Activated T-cell treated with anti-CD3 and anti-CD28 coated beads for 1 hour (primary cell): ENCODE measurements at places on chromosomes 2 and 18.

GRCh38 chr2:78029392-78029995 lies 507.3 kb upstream of the LRRTM4 start:
- no peak for DNase-seq

DNA sequence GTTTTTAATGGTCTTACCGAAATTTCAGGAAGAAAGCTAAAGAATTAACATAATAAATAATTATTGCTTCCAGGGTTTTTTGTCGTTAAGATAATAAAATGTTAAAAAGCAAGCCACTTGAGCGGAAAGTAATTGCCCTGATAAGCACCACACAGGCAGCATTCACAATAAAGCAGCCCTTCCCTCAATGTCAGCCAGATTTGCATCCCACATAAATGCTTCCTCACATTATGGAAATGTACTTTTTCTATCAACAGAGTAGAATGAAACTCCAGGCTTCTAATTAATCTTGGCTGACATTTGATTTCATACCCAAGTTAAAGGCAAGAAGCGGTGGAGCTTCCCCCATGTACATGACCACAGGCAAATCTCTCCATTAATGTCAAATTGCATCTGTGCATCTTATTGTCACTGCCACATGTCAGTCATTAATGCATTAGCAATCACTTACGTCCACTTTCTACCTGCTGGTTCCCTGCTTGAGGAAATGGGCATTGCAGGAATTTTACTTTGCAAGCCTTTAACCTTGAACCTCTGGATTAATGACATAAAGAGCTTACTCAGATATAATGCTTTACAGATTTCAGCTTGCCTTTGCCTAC lies 26.2 kb downstream of the PTPRM start:
- DNase-seq = no peak

GRCh38 chr2:162107361-162107901 lies 33.4 kb upstream of the DPP4 start:
- no peak for DNase-seq

GRCh38 chr2:131077966-131078365 lies 15.3 kb downstream of the FAM168B start:
- DNase-seq = no peak

GRCh38 chr2:134386310-134386709 lies 132.4 kb downstream of the MGAT5 start:
- DNase-seq = no peak

DNA sequence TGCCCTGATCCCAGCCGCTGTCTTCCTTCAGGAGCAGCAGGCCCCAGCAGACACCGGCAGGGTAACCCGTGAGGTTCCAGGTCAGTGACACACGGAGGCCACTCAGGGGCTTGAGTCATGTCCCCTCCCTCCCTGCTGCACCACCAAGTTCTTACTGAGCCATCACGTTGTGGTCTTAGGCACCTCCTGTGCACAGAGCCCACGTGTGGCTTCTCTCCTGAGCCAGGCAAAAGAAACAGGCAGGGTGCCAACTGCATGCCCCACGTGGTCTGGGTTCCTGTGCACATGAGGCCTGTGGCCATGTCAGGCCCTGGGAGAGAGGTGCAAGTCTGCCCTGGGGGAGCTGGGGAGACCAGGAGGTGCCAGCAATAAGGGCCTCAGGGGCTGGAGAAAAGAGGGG lies 264.8 kb downstream of the KLHL29 start:
- DNase-seq = no peak

DNA sequence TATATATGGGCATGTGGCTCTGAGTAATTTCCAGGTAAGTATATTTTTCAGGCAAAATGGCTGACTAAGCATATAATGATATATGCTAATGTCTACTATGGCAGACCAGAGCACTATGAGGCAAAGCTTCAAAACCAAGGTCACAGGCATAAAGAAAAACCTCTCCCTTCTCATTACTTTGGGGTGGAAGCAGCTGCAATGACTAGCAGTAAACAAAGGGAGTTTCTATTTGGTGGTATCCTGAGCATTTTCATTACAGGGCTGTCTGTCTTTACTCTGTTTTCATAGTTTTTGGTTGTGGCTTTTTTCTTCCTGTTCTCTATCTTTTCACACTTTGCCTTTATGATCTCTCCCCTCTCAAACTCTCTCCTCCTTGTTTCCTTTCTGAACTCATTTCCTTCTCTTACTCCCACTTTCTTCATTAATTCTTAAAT lies 15.6 kb downstream of the PDE6D start:
- no peak for DNase-seq

DNA sequence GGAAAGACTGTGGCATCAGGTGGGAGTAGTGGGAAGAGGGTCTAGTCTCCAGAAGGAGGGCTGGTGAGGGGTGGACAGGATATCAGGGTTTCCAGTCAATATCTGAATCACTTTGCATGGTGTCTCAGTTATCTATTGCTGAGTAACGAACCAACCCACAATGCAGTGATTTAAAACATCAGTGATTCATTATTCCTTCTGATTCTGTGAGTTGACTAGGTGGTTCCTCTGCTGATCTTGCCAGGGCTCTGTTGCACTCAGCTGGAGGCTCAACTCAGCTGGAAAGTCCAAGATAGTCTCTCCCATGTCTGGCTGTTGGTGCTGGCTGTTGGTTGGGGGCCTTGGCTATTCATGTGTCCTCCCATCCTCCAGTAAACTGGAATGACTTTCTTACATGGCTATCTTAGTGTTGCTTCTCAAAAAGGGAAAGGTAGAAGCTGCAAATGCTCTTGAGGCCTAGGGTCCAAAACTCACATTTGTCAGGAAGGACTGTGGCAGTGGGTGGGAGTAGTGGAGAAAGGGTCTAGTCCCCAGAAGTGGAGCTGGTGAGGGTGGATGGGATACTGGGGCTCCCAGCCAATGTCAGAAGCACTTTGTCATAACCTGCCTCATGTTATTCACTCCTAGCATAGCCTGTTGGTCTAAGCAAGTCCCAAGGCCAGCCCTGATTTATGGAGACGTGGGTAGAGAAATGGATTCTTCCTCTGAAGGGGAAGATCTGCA lies 13.9 kb downstream of the IL1F10 start:
- no peak for DNase-seq

DNA sequence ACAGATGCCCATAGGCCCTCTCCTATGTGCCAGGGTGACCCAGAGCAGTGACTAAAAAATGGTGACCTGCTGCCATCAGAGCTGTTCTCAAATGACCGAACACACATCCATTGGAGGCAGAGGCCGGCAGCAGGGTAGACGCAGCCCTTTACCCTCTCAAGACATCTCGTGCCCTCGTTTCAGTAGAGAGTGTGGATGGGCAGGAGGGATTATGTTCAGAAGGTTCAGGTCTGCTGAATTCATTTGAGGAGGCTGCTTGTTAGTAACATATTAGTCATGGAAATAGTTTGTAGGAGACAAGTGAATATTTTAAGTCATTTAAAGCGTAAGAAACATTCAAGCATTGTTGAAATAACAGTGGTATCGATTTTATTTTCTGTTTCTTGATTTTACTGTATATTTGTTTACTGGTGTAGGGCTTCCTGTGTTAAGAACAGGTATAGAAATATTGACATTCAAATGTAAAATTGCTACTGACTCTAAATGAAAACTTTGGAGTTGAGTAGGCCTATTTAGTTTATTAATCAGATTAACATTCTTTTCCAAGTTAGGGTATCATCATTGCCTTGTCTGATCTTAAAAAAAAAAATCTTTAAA lies 82.6 kb downstream of the ZNF532 start:
- DNase-seq = no peak

DNA sequence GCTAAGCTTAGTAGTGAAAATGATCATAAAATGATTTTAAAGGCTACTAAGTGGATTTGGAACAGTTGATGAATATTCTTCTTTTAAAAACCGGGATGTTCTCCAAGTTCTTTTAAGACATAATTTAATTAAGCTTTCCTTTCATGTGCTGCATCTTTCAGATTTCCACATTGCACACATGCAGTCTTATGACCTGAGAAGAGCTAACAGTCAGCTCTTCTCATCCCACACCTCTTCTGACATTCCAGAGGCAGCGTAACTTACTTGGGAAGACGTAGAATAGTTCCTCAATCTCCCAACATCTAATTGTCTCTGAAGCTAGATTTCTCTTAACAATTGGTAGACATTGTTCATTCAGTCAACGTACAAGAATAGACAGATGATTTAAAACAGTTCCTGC lies 181.8 kb downstream of the SP3 start:
- no peak for DNase-seq

DNA sequence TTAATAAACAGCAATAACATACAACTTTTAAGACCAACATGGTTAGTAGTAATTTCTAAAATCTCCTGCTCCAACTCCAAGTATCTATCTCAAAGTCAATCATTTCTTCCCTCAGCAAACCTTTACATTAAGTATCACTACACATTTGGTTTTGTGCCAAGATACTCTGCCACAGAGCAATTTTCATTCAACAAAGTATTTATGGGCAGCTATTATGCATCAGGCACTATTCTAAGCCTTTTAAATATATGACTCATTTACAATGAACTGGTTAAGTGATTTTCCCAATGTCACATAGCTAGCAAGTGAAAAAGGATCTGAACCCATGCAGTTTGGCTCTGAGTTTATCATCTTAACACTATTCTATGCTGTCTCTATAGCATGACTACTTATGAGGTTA lies 264.3 kb downstream of the NOL4 start:
- DNase-seq = no peak

DNA sequence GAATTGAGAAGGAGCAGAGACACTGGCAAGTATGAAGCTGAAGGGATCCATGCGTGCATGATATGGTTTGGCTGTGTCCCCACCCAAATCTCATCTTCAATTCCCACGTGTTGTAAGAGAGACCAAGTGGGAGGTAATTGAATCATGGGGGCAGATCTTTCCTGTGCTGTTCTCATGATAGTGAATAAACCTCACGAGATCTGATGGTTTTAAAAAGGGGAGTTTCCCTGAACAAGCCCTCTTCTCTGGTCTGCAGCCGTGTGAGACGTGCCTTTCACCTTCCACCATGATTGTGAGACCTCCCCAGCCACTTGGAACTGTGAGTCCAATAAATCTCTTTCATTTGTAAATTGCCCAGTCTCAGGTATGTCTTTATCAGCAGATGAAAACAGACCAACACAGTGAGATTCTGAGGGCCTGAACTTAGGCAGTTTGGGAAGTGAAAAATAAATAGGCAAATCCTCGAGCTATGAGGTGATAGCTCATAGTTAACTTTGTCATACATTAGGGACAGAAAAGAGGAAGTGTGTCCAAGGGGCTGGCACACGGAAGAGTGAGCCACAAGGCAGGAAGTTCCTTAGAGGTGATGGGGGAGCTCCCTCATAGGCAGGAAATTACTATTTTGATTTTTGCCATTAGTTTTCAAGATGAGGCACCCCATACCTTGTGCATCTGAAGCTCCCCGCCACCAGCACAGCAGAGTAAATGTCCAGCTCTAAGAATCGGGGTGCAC lies 658.8 kb upstream of the ID2 start:
- no peak for DNase-seq

DNA sequence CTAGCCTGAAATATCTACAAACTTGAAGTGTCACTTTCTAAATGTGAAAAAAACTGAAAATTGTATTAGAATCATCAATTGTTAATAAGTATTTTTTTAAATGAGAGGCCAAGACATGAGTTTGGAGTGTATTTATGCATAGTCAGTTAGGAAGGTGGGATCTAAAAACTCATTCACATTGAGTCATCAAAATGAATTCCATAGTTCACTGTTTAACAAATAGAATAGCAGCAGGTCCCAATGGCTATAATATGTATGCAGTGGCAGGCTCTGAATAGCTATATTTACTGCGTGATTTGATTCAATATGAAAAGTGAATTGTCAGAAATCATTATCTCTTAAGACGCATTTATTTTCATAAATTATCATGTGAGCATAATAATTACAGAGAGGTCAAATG lies 256.1 kb downstream of the ZNF385B start:
- DNase-seq = no peak

DNA sequence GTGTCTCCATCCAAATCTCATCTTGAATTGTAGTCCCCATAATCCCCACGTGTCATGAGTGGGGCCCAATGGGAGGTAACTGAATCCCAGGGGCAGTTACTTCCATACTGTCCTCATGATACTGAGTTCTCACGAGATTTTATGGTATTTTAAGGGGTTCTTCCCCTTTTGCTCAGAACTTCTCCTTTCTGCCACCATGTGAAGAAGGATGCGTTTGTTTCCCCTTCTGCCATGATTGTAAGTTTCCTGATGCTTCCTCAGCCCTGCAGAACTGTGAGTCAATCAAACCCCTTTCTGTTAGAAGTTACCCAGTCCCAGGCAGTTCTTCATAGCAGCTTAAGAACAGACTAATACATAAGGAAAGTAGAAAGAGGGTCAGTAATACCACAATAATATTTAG lies 480.4 kb downstream of the KCNJ3 start:
- DNase-seq = no peak

DNA sequence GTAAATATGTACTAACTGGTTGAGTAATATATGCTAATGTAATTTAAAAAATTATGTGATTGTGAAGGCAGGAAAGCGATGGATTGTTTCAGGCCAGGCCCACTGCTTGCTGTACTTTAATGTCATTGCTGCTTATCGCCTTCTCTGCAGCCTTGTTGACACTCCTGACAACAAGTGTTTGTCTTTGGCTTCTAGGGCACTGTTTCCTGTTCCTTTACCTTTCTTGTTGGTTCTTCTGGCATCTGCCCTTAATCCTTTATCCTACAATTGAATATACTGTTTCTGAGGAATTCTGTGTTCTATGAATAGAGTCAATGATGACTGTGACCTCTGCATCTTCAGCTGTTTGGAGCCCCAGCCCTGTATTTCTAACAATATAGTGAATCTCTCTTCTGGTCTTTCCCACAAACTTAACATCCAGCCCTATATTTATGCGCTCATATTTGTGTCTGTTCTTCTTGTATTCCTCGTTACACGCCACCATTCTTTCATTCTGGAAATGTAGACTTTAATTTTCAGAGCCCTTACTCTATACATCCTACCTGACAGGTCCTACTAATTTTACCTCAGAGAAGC lies 17.6 kb downstream of the ACSL3 start:
- DNase-seq = no peak

DNA sequence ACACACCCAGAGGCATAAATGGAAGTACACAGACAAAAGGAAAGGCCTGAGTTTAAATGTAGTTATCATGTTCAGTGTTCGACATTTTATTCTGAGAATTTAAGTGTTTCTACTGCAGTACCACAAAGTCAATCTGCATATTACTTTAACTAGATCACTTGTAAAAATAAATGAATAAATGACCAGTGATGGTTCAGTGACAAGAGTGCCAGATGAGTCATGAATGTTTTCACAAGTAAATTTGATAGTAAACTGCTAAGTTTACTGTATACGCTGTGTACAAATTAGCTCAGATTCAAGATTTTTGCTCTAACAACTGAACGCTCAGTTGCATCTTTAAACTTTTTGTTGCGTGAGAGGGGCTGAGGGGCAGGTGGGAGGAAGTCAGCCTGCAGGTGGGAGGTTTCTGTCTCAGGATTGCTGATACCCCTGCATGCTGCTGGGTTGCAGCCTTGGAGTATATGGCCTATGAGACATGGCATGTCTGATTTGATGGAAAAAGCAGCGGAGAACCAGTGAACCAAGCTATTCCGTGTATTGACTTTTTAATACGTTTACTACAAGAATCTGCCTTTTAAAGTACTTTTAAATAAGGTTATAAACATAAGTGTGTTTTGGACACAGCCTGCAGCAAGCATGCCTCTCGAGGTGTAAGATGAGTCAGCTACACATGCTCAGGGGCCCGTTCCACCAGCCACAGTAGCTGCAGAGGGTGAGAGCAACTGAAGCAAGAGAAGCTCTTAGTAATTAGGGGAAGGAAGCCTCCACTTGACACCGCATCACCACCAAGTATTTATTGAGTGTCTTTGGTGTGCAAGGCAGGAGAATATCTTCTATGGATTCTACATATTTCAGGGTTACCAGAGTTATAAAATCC lies 245.1 kb downstream of the NEDD4L start:
- no peak for DNase-seq
